Stimulated activated CD4-positive, alpha-beta T cell treated with anti-CD3 and anti-CD28 coated beads, Interleukin-1b, Interleukin-23, amount 100 ng/mL, for 24 hours (primary cell): ENCODE measurements at places on chromosomes 12 and 14.

DNA sequence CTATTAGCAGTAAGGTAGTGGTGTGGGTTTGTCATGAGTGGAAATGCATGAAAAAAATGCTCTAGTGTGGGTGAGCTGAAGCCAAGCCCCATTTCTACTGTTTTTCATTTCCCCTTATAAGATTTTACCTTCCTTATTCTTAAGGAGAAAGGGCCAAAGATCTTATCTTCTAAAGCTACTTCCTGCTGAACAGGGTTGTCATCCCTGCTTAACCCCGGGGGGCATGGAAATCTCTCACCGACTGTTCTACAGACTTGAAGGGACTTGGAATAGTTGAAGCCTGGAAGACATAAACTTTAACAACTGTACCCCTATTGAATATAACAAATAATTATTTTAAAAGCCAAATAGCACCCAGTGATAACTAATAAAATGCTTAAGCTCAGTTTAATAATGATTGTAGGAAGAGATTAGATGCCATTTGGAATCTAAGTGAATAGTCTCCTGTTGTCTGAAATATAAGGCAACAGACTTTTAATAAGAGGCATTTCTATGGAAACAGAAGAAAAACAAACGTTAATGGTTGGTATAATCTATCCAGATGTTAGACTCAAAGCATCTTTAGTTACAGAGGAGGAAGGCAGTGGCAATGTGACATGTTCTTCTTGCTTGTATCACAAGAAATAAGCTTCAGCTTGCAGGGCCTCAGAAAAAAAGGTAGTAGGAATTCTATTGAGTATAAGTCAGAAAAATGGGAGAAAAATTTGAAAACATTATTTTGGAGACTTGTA lies 1.8 kb upstream of the GMFB start:
- no peak for DNase-seq

- DNase-seq = no peak
Measured at GRCh38 chr14:29821661-29822429, 105.8 kb downstream of the PRKD1 start.

GRCh38 chr12:94832780-94833681 lies 170.5 kb downstream of the NDUFA12 start:
- no peak for DNase-seq

DNA sequence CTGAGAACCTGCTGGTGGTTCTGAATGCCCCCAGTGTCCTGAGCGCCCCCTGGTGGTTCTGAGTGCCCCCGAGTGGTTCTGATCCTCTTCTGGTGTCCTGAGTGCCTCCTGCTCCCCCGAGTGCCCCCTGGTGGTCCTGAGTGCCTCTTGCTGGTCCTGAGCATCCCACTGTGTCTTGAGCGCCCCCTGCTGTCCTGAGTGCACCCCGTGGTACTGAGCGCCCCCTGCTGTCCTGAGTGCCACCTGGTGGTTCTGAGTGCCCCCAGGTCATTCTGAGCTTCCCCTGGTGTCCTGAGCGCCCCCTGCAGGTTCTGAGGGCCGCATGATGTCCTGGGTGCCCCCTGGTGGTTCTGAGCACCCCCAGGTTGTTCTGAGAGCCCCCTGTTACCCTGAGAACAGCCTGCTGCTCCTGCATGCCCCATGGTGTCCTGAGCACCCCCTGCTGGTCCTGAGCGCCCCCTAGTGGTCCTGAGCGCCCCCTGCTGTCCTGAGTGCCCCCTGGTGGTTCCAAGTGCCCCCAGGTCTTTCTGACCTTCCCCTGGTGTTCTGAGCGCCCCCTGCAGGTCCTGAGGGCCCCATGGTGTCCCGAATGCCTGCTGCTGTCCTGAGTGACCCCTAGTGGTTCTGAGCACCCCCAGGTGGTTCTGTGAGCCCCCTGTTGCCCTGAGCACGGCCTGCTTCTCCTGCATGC lies 1165.4 kb downstream of the TMEM121 start:
- peak; percentile 52 for DNase-seq

- DNase-seq = no peak
Measured at GRCh38 chr14:50362764-50363713, 33.6 kb downstream of the CDKL1 start.

DNA sequence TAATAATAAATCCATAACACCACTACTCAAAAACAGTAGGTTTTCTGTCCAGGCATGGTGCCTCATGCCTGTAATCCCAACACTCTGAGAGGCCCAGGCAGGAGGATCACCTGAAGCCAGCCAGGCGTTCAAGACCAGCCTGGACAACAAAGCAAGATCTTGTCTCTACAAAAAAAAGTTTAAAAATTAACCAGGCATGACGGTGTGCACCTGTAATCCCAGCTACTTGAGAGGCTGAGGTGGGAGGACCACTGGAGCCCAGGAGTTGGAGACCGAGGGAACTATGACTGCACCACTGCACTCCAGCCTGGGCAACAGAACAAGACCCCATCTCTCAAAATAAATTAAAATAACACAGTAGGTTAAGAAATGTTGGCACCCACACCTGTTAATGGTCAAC lies 44.5 kb upstream of the AP4S1 start:
- no peak for DNase-seq

DNA sequence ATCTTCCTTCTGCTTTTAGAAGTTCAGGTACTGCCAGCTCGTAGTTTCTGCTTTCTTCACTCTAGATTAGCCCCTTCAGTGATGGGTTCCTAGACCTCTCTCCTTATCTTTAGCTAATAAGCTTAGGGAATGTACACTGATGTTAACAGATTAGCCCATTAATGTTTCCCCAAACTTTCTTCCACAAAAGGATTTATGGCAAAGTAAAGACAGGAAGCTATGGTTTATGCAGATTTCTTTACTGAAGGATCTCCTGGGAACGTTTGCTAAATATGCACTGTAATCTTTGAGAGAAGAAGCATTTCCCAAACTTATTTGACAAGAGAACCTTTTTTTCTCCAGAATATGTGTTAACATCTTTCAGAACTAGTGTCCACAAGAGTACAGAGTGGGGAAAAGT lies 4.2 kb downstream of the SOCS4 start:
- no peak for DNase-seq

DNA sequence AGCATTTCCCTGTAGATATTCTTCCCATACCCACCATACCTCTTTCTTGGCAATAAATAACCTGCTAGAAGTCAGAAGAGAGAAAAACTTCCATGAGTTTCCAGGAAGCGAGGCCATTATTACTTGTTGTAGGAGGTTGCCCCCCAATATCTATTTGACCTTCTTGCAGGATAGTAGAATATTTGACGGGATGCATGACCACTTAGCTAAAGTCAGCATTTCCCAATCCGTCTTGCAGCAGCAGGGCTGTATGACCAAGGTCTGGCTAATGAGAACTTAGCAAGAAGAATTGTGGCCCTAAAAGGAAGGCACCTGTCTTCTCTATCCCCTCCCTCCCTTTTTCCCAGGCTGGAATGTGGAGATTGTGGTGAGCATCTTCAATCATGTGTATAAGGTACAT lies 51.5 kb downstream of the NINJ2 start:
- no peak for DNase-seq

GRCh38 chr12:80101126-80101525 lies 1.8 kb downstream of the OTOGL start:
- DNase-seq = no peak

- no peak for DNase-seq
Measured at GRCh38 chr12:27095346-27095745, 13.0 kb upstream of the C12orf71 start.

- DNase-seq = no peak
Measured at GRCh38 chr12:30010071-30011052, 226.6 kb upstream of the TMTC1 start.

DNA sequence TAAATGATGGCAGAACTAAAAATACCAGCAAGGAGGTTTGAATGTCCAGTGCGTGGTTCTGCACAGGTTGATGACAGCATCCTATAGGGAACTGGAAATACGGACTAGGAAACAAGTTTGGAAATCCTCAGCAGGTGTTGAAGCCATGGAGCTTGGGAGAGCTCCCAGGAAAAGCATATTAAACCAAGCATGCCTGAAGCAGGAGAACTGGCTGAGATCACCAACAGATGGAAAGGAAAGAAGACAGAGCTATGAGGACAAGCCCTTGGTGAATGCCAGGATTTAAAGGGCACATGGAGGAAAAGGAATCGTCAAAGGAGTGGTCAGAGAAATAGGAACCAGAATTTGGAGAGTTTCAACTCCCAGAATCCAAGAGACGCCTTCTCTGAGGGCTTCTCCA lies 21.2 kb upstream of the ELK3 start:
- no peak for DNase-seq

DNA sequence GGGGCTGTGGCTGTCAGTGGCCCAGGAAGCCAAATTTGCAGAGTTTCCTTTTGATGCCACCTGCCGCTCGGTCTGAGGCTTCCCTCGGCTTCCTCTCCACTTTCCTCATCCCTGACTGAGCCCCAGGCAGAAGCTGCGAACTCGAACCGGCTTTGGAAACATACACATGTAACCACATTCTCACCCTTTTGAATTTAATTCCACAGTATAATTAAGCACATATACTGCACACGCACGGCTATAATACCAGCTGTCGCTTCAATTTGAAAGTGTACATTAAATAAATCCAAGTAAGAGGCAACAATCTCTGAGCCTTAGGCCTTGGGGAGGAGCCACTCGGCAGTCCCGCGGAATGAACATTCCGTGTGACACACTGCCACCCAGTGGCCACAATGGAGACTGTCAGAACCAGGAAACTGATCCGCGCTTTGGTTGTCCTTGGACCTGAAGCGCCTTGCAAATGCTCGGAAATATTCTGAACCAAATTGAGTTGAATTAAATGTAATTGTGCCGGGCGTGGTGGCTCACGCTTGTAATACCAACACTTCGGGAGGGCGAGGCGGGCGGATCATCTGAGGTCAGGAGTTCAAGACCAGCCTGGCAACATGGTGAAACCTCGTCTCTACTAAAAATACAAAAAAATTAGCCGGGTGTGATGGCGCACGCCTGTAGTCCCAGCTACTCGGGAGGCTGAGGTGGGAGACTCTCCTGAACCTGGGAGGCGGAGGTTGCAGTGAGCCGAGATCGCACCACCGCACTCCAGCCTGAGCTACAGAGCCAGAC lies 117.9 kb upstream of the TMPO start:
- peak; percentile 73 for DNase-seq

DNA sequence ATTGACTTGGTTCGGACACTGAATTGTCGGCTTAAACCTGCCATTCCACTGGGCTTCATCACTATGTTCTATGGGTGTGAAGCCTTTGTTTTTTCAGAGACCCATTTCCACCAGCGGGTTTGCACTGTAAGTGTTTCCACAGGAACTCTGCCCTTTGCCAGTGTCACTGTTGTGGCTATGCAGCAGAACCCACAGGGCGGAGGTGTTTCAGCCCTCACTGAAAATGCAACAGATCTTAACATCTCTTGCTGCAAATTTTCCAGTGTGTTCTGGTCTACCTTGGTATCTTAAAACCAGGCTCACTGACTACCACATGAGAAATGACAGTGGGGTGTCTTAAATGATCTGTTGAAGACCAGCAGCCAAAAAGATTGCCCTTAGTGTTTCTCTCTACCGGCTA lies 21.1 kb downstream of the PRKCH start:
- DNase-seq = peak; percentile 73

- DNase-seq = no peak
Measured at GRCh38 chr14:93729993-93730392, 58.3 kb downstream of the PRIMA1 start.

- DNase-seq = no peak
Measured at GRCh38 chr12:43331935-43332334, 220.1 kb downstream of the ADAMTS20 start.

DNA sequence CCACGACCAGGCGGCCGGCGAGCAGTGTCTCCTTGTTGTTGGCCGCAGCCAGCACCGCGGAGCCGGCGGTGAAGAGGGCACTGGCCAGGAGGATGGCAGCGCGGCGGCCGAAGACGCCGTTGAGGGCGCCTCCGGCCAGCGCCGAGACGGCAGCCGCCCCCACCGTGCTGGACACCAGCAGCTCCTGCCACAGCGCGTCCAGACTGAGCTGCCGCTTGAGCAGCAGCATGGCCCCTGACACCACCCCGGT lies 691 bp downstream of the SLC2A13 start:
- DNase-seq = no peak

DNA sequence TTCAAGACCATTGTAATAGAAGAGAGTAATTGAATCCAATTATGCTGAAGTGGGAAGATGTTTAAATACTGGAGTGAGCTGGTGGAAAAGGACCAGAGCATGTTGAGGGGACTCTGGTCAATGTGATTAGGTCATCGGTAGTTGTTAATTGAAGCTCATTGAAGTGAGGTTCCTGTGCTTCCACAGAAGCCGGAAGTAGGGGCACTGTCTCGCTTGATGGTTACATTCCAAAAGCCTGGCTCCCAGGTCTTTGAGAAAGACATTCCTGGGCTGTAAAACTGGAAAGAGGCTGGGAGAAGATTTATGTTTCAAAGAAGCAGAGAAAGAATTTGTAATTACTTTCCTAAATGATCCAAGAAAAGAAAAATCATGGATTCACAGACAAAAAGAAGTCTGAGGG lies 12.3 kb upstream of the CLECL1 start:
- DNase-seq = no peak

GRCh38 chr12:39873065-39873464 lies 232.8 kb downstream of the SLC2A13 start:
- no peak for DNase-seq
